Osteoblast (primary cell): ENCODE measurements at places on chromosomes 6 and 20. TPM values are rescaled to one million over a fixed set of nuclear protein-coding genes. Genes with fewer than 3 reads are reported as not detected.

DNA sequence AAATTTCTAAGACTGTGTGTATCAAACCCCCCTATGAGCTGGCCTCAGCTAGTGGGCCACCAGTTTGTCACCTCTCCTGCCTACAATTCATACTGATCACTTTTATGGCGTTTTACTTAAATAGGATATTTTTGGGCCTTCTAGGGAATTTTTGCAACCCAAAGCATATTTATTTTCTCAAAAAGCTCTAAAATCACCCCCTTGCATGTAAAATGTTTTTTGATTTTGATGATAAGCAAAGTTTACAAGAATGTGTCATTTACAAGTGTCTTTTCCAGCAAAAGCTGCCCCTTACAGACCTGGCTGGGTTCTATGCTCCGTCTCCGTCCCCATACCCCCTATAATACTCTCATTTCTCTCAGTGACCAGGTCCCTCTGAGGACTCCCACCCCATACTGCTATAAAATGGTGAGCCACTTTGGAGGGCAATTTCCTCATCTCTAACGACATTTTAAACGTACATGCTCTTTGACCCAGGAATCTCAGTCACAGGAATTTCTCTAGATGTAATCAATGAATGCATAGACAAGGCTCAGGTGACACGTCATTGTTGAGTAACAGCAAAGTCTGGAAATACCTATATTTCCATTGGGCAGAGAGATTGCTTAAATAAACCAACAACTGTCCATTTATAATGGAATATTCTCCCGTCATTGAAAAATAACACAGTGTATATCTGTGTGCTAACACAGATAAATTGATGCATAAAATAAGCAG, 13.9 kb upstream of the OCSTAMP start:
- no peak overlapping the region for H3K27ac ChIP-seq
- no peaks in the 10 kb centered on the region for H3K27me3 ChIP-seq
- DNase-seq, result no peak
- no peak overlapping the region for H3K4me3 ChIP-seq

GRCh38 chr6:167551628-167552257, 226.9 kb downstream of the TTLL2 start:
- no peaks in the 10 kb centered on the region for H3K36me3 ChIP-seq
- H3K4me1 ChIP-seq, result no peaks in the 10 kb centered on the region
- H3K4me3 ChIP-seq, result no peak overlapping the region
- H3K27me3 ChIP-seq, result no peaks in the 10 kb centered on the region

The BCAS1 gene
- total RNA-seq, result under 0.01 TPM in 1 of 2 replicates, not detected in the other

The TFAP2A gene
- under 0.01 and 0.36 TPM in 2 replicates for total RNA-seq

DNA sequence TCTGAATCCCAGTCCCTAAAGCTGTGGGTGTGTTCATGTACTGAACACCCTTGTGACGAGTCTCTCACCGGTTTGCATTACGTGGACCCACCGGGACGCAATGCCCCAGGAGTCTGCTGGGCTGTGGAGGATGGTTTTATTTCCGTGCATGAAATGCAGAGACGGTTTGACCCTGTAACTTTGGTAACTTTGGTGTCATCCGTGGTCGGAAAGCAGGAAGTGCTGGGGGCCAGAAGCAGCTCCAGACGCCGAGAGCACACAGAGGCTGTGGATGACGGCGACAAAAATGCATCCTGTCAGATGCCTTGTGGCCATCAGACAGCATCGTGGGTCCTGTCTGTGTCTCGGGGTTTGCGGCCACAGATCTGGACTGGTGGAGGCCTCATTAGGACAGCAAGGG, 7.2 kb downstream of the BHLHE23 start:
- no peaks in the 10 kb centered on the region for H3K4me1 ChIP-seq
- no peaks in the 10 kb centered on the region for H3K36me3 ChIP-seq

The RSPH9 gene
- total RNA-seq, result under 0.01 and 0.36 TPM in 2 replicates

- H3K4me1 ChIP-seq, result no peaks in the 10 kb centered on the region
- no peak for DNase-seq
These were observed 50.7 kb downstream of the OPN5 start for GRCh38 chr6:47832386-47833100.

The ATRN gene
- total RNA-seq, result 43.3 and 48.1 TPM in 2 replicates

DNA sequence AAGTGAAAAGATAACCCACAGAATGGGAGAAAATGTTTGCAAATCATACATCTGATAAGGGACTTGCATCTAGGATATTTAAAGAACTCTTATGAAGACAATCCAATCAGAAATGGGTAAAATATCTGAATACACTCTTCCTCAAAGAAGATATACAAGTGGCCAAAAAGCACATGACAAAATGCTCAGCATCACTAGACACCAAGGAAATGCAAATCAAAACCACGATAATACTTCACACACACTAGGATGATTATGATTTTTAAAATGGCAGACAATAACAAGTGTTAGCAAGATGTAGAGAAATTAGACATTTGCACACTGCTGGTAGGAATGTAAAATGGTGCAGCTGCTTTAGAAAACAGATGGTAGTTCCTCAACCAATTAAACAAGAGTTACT, 34.8 kb upstream of the SIRT5 start:
- no peaks in the 10 kb centered on the region for H3K36me3 ChIP-seq
- H3K4me3 ChIP-seq, result no peak overlapping the region

The SCRT2 gene
- not detected in 2 replicates for total RNA-seq

DNA sequence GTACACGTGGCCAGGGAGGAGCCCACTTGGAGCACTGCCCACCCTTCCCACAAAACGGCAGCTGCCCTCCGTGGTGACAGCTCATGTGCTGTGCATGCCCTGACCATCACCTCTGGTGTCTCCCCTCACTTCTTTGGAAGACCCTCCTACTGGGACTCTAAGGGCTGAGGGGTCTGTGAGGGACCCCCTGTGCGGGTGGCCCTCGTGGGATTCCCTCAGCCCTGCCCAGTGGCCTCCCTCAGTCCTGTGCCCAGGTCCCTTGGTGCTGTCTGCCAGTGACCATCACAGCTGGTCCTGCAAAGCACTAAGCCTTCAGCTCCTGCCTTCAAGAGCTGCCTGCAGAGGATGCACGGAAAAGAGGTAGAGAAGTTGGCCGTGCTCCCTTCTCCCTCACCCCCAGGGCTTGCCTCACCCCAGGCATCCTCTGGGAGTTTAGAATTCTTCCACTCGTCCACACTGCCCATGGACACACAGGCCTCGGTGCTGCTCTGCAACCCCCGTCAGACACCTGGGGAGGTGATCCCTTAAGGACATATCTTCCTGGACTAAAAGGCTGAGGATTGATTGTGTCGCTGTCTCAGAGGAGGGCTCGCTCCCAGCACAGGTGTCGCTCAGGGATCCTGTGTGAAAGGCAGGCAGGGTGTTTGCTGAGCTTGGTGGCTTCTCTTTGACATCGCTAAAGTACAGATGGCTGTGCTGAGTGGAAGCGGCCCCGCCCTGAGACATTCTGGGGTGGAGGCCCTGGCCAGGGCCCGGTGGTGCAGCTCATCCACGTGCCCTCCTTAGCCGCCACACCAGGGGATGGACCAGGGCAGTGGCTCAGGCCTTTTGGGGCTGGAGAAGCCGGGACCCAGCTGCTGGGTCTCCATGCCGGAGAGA, 119.5 kb upstream of the FRMD1 start:
- no peaks in the 10 kb centered on the region for H3K36me3 ChIP-seq
- H3K4me1 ChIP-seq, result no peaks in the 10 kb centered on the region
- no peak overlapping the region for H3K4me3 ChIP-seq
- no peak overlapping the region for H3K27ac ChIP-seq
- peak; percentile 79 for DNase-seq
- no peaks in the 10 kb centered on the region for H3K27me3 ChIP-seq
